Activated CD4-positive, alpha-beta T cell treated with anti-CD3 and anti-CD28 coated beads, Interleukin-2, amount 50 U/mL, for 24 hours (primary cell): ENCODE measurements at places on chromosomes 4 and X.

DNA sequence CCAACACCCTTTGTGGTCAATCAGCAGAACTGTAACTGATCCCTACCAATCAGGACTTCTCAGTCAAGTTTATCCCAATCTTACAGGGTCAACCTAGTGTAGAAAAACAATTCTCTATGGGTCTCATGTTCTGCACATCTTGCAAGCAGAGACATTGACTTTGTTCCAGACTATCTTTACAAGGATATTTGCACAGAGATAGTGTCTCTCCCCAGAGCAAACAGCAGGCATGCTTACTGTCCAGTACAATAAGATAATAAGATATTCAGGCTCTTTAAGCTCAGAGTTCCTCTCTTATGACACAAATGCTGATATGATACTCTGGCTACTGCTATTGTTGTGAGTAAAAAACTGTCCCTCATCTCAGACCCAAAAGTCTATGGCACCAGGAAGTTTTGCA lies 53.2 kb downstream of the ACSL4 start:
- DNase-seq: no peak

GRCh38 chrX:155259752-155260151 lies 4.5 kb downstream of the RAB39B start:
- DNase-seq: no peak

DNA sequence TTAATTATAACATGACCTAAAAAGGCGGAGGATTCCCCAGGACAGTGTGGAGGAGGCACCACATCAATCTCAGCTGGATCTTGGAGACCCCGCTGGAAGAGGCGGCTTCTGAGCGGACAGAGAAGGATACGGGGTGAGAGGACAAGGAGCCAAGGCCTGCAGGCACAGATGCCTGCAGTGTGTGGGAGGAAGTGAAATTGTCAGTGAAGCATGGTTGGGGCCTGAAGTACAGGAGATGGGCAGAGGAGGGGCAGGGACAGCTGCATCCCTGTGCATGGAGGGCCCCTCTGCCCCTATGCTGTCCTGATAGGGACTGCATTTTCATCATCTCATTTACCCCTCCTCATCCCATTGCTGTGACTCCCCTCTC lies 1.7 kb upstream of the SLC2A9 start:
- DNase-seq: no peak

GRCh38 chrX:103585411-103586313 lies at the start of gene TCEAL4:
TSS of gene TCEAL4 (plus strand) at chrX:103585515. CDS start at chrX:103586676, 1,161 bp downstream.
- DNase-seq: no peak

GRCh38 chr4:108148316-108148715 lies 20.4 kb downstream of the LEF1 start:
- DNase-seq: no peak

GRCh38 chr4:145775406-145775805 lies 95.5 kb downstream of the C4orf51 start:
- DNase-seq: no peak

DNA sequence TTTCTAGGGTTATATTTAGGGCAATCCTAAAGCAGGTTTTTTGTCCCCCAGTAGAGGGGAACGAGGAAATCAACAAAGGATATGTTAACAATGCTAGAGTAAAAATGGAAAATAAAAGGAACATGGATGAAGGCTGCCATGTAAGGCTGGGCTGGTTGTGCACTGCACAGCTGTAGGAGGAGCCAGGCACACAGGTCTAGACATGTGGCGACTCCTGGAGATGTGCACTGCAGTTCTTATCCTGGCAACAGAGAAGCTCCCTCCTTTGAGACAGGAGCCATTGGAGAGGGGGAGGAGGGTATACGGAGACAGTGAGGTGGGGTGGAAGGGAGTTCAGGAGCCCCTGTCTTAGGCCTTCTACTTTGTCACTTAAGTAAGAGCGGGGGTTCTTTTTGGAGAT lies 65.9 kb downstream of the NAT8L start:
- no peak for DNase-seq

GRCh38 chr4:40264995-40265909 lies 68.4 kb downstream of the RHOH start:
- no peak for DNase-seq

- no peak for DNase-seq
Measured at GRCh38 chrX:151873096-151873495, 39.6 kb upstream of the MAGEA4 start.

DNA sequence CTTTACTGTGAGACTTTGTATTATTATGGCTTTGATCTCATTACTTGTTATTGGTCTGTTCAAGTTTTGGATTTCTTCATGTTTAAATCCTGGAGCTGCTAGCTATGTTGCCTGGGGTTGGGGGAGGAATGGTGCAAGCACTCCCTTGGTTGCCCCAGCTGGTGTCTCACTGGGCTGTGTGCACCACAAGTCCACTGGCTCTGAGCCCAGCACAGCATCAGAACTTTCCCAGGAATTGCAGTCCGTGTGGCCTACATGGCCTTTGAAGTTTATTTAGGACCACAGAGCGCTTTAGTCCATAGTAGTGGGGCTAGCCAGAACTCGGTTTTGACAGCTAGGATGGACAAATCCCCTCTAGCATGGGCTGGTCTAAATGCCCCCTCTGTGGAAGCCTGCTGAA lies 278.8 kb upstream of the RPS6KA3 start:
- no peak for DNase-seq

GRCh38 chr4:99642725-99643489 lies 14.7 kb downstream of the C4orf54 start:
- DNase-seq: no peak

DNA sequence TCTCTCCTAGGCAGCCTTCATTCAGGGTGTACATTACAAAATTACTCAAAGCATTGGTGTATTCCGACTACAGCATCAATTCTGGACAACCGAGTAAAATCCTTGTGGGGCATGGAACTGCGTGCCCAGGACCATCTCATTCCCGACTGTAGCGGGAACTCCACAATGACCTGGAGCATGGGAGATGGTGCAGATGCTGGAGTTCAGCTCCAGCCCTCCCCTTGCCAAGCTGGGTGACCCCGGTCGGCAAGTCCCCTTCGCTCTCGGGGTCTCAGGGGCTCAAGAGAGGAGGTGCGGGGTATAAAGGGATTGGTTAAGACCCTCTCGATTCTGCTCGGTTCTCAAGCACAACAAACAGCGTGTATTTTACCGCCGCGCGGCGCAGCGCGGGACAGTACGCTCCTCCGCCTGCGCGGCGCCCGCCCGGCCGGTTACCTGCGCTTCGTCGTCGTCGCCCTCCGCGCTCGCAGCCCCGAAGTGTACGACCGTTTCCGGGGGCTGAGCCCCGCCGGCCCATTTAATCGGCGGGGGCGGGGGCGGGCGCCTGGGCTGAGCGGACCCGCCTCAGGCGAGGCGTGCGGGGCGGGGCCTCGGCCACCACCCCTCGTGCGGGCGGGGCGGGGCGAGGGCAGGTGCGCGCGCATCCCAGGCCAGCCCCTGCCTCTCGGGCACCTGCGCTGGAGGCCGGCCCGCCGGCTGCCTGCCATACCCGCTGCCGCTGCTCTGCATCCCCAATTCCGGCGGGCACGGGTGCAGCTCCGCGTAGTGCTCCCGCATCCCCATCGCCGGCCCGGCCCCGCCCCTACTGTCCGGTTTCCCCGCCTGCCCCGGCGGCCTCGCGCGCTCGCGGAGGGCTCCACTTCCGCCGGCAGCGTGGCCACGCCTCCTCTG lies at the start of gene G6PD:
Gene G6PD (minus strand): TSS at position 493 of the 891 bp plus-strand sequence. CDS start 691 bp downstream, outside the sequence.
- DNase-seq: peak; percentile 62

DNA sequence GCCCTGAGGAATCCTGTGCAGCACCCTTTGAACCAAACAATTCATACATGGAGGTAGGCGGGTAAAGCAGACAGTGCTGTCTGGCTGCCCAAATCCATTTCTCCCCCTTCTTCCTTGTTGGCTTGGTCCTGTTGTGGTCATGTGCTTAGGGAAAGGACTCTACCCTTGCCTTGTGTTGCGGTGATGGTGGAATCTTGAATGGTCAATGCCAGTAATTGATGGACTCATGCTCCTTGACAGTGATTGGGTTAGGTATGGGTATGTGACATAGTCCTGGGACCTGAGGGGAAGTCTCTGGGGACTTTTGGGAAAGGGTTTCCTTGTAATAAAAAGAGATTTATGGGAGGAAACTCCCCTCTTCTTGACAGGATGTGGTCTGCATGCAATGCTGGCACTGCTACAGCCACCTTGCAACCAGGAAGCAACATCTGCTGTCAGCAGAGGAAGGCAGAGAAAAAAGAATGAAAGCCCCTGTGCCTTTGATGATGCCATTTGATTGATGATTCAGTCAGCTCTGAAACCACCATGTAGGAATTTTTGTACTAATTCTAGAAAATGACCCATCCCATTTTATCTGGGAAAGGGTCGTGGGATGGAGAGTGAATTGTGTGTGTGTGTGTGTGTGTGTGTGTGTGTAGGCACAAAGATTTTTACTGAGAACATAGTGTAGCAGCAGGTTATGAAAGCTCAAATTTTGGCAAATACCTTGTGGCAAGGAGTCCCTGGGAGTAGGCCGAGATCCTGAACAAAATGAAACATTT lies 30.0 kb upstream of the HUWE1 start:
- no peak for DNase-seq

GRCh38 chr4:20378181-20378580 lies 126.5 kb downstream of the SLIT2 start:
- DNase-seq: no peak

GRCh38 chr4:80185787-80186548 lies 11.3 kb upstream of the PRDM8 start:
- DNase-seq: no peak

DNA sequence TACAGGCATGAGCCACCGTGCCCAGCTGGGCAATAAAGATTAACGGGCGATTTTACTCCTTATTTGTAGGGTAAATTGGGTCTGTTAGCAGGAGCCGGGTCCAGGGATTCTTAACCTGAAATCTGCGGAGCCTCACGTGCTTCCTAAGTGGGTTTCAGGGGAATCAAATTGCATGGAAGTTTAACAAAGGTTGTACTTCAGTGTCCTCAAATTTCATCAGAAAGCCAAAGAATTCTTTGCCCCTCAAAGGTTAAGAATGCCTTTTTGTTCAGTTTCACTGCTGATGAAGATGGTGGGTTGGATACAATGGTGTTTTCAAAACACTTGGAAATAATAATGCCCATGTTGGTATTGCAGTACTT lies 67.9 kb downstream of the AFF1 start:
- no peak for DNase-seq

DNA sequence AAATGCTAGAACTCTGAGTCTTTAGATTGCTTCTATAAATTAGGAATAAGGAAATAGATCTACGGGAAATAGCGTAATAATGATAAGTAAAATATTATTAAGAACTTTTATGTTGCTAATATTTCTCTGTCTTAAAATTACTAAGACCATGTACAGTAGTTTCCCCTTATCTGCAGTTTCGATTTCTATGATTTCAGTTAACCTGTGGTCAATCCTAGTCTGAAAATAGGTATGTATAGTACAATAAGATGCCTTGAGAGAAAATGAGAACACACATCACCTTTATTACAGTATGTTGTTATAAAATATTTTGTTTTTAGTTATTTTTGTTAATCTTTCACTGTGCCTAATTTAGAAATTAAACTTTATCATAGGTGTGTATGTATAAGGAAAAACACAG lies 92.6 kb downstream of the CCSER1 start:
- DNase-seq: no peak

- DNase-seq: no peak
Measured at GRCh38 chr4:72525938-72526337, 43.1 kb downstream of the ADAMTS3 start.

GRCh38 chr4:120440730-120441129 lies 374.1 kb upstream of the MAD2L1 start:
- no peak for DNase-seq

DNA sequence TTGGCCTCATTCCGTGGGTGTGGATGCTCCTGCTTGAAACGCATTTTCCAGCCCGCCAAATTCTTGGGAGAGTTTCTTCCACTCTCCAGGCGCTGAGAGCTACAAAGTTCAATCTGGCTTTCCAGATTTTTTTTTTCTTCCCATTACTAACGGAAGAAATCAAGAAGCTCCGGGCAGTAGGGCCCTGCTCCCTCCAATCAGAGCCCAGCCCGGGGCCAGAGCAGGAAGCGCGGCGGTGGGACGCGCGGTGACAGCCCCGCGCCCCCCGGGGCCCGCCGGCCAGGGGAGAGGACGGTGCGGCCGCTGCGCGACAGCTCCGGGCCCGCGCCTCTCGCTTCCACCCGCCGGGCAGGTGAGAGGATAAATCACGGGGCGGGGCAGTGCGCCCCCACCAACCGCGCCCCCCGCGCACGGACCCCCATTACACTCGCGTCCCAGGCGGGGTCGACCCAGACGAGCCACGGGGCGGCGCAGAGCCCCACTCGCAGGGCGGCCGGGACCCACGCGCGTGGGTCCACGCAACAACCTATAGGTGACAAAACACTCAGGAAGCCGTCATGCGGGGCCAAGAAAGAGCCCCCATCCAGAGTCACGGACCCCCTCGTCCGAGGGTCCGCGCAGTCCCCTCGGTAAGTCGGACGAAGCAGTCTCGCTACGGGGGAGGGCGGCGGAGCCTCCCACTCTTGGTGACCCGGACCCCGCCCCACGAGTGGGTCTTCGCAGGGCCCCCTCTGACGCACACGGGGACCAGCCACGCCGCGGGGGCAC lies 868 bp downstream of the AFAP1 start:
- DNase-seq: no peak

DNA sequence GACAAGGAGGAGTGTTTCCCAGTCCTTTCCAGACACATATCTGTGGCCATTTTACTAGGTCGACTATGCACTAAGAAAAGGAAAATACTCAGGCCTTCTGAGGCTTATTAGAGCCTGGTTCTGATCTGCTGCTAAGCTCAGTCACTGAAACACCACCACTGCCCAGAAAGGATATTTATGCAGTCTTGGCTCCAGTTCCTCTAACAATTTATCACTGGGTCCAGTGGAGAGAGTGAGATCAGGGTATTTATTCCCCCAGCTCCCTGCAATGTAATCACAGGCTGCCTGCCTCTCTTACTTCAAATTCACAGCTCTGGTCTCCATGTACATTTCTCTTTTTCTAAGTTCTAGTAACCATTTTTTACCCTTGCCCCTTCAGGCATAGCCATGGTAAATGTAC lies 81.6 kb upstream of the INPP4B start:
- DNase-seq: no peak

DNA sequence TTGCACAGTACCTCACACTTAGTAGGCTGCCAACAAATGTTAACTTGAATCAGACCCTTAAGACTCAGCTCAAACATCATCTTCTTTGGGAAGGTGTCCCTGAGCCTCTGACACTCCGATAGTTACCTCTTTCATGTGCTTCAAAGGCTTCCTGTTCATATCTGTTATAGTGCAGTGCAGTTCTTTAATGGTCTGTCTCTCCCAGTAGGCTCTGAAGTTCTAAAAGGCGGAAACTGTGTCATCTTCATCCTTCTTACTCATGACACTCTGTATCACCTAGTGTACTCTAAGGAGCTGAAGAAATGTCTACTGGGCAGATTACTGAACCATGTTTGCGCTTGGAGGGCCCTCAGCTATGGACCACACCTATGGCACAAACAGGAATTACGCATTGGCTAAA lies 2.1 kb upstream of the DIAPH2 start:
- DNase-seq: no peak

- no peak for DNase-seq
Measured at GRCh38 chr4:124437853-124438495, 274.6 kb downstream of the ANKRD50 start.

GRCh38 chrX:44435047-44435446 lies 91.6 kb upstream of the EFHC2 start:
- DNase-seq: no peak

- no peak for DNase-seq
Measured at GRCh38 chr4:39729557-39729956, 31.6 kb downstream of the UBE2K start.
